Activated CD8-positive, alpha-beta memory T cell treated with anti-CD3 and anti-CD28 coated beads, Interleukin-2, amount 10 ng/mL, durations not matched to agents 7 days and 5 days (primary cell): ENCODE measurements at places on chromosomes 16 and 17. TPM values are rescaled to one million over a fixed set of nuclear protein-coding genes. Genes with fewer than 3 reads are reported as not detected.

GRCh38 chr16:81748476-81749198 is 30.5 kb upstream of the PLCG2 start:
- peak; percentile 54 for DNase-seq

Gene SDR42E1
- total RNA-seq, result 8.9 TPM

- no peak for DNase-seq
These were observed 2.6 kb downstream of the ABCA9 start for GRCh38 chr17:69058165-69058564.

DNA sequence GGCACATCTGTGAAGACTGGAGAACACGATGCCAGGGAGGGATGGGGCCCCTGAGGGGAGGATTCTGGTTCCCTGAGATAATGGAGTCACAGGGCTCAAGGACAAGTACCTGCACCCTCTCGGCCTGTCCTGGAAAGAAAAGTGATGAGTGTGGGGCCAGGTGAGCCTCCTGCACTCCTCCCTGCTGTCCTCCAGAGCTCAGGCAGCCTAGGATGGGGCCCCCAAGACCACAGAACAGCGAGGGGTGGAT is 101.3 kb upstream of the TNRC6C start:
- no peak for DNase-seq

DNA sequence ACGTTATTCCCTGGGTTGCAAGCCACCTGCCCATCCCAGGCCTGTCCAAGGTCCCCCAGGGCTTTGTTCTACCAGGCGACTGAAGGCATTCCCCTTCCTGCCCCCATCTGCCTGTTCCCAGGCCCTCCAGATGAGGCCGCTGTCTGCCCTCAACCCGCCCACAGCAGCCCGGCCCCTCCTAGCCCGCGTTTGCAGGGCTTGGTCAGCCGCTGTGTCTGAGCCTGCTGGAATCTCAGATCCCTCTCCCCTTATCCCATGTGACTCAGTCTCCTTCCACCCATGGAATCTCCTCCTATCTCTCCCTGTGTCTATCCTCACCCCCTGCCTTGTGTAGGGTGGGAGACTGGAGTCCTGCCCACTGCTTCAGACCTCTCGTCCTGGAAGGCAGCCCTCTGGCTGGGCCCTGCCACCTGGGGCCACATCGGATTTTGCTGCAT is 186.0 kb upstream of the TNRC6C start:
- DNase-seq, result peak; percentile 78

DNA sequence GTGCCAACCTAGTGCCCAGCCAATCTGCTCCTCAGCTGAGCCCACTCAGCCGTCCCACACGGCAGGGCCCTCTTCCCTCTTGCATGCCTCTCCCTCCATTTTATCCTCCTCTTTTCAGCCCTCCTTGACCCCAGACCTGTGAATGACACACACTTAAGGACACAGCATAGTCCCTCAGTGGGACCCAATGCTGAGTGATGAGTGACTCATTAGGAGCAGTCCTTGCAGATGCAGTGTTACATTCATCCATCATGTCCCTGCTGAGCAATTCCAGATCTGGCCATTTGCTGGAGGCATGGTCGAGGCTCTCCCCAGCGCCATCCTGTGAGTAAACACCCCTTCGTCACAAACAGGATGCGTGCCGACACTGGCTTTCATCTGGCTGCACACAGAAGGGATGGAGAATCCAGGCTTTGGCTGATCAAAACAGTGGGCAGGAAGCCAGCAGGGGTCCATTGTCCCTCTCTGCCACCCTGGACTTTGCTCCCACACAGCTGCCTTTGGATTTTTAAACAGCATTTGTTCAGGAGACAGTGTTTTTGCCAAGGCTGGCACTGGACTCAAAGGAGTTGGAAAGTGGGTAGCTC is 122.6 kb downstream of the AXIN2 start:
- DNase-seq, result no peak

GRCh38 chr17:64085650-64086005 is 44.3 kb downstream of the ERN1 start:
- DNase-seq, result no peak

- no peak for DNase-seq
These were observed 1293.2 kb upstream of the GOT2 start for GRCh38 chr16:60027351-60027750.

- no peak for DNase-seq
These were observed 23.2 kb upstream of the SLC5A11 start for GRCh38 chr16:24822542-24822941.

Gene FKBP10
- total RNA-seq, result 1.3 TPM

Gene ZNF469
- total RNA-seq, result 0.26 TPM

Gene P2RX1
- 0.58 TPM for total RNA-seq

Gene ST6GALNAC1
- total RNA-seq, result not detected

- peak; percentile 85 for DNase-seq
These were observed 24.2 kb downstream of the STAT5A start for GRCh38 chr17:42312285-42313130.

DNA sequence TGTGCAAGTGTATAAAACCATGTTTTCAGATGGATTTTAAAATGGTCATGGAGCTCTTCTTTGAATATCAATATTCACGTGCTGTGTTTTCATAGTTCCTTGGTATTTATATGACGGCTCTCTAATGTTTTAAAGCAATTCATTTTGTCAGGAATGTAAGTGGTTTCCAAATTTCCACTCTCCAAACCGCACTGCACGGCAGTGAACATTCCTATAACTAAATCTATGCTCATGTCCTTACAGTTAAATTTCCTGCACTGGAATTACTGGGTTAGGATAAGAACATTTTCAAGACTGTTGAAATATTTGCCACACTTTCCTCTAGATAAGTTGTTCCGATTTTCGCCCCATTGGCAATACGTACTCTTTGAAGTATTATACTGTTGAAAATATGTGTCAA is 398.9 kb downstream of the PMP22 start:
- no peak for DNase-seq

- DNase-seq, result no peak
These were observed 56.9 kb downstream of the WIPI1 start for GRCh38 chr17:68400404-68400735.

Gene NTN3
- not detected for total RNA-seq

DNA sequence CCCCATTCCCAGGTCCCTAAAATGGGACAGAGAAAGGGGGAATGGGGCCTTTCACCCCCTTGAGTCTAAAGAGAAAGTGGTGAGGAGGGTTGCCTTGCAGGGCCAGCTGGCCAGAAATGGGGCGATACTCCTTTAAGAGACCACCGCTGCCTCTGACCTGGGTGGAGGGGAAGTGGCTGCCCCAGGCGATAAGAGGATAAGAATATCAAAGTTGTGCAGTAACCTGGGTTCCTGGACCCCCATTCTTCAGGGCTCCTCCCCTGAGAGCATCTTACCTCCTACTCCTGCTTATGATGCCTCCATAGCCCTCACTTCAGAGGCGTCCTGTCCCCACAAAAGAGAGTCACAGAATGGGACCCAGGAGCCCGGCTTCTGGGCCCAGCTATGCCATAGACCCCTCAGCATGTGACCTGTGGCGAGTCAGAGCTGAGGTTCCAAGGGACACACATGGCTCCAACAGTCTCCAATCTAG is 5.2 kb upstream of the TSPOAP1 start:
- DNase-seq, result peak; percentile 85

Gene SLFN11
- 65.6 TPM for total RNA-seq

- DNase-seq, result peak; percentile 85
These were observed 10.9 kb downstream of the NHERF1 start for GRCh38 chr17:74759243-74759801.

Gene CARD14
- total RNA-seq, result not detected

DNA sequence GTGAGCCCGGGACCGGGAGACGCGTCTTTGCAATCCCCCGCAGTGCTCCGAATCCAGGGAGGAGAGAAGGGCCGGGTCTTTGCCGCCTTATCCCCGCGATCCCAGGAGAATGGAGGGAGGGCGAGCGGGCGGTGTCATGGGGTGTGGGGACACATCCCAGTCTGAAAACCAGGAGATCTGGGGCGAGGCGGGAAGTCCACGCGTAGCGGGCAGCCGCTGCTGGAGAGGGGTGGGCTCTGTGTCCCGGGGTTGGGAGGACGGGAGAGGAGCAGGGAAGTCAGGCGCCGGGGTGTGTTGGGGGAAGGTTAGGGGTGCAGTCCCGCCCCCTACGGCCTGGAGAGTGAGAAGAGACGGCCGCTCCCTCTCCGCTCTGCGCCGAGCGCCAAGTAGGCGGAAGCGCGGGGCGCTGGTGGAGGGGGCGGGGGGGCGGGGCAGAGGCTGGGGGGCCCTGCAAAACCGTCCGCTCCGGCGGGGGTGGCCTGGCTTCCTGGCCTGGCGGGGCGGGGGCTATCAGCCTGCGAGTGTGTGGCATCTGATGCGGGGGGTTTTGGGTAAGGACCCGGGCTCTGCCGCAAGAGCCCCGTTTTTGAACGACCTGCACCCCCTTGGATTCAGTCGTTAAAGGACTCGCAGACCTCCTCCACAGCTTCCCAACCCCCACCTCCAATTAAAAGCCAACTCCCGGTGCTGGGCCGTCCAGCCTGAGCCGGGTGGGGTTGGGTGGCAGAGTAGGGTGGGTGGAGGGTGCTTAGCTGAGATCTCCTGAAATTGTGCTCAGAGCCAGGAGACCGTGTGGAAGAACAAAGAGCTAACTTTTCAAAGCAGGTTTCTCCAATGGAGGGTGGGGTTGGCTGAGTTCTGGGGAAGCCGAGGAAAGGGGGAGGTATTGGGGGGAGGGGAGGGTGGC is 654 bp downstream of the LASP1 start:
- DNase-seq, result peak; percentile 89

Gene NPIPB9
- 2.0 TPM for total RNA-seq

Gene DPEP2
- total RNA-seq, result 4.5 TPM

GRCh38 chr16:30553393-30553899 is 4.7 kb downstream of the ZNF764 start:
- DNase-seq, result no peak

DNA sequence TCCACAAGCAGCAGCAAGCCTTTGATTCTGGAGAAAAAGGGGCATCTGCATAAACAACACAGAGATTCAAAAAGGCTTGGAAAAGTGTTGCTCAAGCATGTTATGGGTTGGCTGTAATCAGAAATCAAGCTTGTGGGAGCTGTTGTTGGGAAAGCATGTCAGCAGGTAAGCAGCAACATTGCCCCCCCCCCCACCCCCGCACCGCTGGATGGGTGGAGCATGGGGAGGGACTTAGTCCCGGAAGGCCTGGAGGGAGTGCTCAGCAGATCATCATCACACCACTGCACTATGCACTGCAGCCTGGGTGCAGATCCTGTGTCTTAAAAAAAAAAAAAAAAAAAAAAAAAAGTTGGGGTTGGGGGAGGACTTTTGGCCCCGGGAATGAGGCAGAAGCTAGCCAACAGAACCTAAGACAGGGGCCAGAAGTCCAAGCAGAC is 16.8 kb upstream of the AKAP1 start:
- no peak for DNase-seq

DNA sequence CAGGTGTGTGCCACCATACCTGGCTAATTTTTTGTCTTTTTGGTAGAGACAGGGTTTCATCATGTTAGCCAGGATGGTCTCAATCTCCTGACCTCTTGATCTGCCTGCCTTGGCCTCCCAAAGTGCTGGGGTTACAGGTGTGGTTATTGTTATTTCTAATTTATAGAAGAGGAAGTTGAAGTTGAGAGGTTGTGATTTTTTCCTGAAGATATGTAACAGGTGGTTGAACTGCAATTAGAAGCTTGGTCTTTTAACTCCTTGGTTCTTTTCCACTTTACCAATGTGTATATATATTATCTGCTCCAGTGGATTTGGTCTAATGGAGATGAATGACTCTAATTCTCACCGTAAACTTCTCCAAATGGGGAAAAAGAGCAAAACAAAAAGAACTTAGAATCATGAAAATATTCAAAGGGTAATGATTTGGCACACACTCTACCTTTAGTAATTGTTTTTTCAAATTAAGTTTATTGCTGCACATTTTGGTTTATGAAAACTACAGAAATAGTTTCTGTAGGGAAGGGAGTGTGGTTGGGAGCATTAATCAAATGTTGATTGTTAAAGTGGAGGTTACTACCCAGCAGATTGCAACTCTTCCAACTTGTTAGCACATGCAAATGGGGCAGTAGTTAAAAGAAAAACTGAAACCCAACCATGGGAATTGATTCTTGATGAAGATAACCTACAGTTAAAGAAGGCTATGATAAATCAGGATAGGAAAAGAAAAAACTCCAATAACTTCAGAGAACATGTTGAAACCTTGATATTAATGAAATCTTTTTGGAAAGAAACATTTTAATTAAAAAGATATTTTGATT is 1.8 kb upstream of the KRT10 start:
- DNase-seq, result no peak

DNA sequence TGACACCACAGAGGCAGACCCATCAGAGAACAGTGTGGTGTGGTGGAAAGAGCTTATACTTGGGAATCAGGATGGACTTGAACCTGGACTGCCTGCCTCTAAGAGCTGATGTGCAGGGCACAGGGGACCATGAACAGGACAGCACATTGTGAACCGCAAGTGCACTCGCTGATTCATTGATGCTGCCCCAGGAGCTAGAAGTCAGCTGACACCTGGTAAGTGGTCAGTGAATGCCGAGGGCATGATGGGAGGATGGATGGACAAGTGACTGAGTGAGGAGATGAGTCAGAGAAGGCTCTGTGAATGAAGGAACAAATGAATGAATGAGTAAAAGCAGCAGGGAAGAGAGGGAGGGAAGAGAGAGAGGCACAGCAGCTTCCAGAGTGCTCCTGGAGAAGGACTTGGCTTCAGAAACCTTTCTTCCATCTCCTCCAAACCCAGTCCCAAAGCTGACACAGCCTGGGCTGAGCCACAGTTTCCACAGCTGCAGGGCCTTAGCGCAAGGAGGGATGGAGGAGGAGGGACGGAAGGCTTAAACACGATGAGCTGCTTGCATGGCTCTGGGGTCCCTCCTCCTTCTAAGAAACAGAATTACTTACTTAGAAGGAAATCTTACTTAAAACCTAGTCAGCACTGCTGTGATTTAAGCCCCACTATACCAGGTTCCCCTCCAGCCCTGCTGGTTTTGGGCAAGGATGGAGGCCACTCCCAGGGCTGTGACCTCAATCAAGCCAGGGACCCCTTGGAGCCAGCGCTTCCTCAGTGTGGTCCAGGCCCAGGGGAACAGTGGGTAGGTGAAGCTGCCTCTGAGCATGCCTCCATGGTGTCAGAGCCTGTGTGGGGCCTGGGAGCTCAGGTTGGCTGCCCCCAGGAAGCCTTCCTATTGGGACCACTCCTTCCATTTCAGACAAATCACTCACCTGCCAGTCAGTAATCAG is 184.6 kb downstream of the TMEM132E start:
- no peak for DNase-seq

DNA sequence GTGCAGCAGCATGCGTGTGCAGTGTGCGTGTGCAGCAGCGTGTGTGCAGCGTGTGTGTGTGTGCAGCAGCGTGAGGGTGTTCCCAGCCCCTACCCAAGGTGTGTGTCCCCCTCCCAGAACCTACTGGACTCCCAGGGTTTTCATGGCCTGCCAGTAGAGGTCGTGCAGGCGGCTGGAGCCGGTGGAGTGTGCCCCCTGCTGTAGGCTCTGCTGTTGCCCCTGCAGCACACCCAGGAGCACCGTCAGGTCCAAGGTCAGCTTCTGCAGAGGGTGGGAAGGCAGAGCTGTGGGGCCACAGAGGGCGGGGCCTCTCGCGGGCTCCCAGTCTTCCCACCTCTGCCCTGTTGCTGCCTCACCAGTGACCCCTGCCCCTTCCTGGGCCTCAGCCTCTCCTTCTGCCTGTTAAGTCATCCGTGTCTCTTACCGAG is 14.9 kb downstream of the MYBBP1A start:
- DNase-seq, result no peak

Gene TMC7
- total RNA-seq, result not detected

GRCh38 chr17:73493956-73494926 is 150.0 kb downstream of the SDK2 start:
- no peak for DNase-seq

GRCh38 chr16:1729026-1729425 is 23.0 kb downstream of the MAPK8IP3 start:
- DNase-seq, result no peak
